Keratinocyte (primary cell): ENCODE measurements at places on chromosomes 5 and 9.

DNA sequence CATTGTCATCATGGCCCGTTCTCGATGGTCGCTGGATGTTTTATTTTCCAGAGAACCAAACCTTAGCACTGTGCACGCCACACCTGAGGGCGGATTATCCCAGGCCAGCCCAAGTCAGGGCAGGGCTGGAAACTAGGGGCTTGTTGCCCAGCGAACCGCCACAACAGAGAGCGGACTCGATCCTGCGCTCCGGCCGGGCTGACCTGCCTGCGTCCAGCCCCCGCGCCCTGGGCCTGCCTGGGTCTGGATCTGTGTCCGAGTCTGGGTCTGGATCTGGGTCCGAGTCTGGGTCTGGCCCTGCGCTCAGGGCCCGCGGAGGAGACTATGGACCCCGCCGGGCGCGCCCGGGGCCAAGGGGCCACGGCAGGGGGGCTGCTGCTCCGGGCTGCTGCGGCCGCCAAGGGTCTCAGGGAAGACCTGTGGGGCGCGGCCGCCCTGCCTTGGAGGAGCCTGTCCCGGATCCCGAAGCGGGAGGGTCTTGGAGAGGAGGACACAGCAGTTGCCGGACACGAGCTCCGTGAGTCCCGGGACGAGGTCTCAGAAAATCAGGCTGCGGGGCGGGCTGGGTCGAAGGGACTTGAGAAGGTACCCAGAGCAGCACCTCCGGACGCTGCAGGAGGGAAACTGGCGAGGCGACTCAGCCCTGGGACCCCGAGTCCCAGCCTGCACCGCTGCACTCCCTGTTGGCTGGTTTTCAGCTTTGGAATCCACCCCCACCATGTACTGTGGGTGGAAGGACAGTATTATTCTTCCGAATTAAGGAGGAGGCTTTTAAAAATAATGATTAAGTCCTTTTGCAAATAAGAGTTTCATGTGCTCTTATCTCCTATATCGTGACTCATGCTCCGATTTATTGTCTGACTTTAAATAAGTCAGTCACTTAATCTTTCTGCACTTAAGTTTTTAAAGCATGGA, at the start of gene ANKDD1B:
ANKDD1B (plus strand) TSS at position 143 of the 915 bp plus-strand sequence; CDS start at position 325, 182 bp downstream.
- H3K4me1 ChIP-seq = peaks cover 21% of the 10 kb centered on the region
- DNase-seq = peak; percentile 49
- no peaks in the 10 kb centered on the region for H3K36me3 ChIP-seq

- DNase-seq = peak; percentile 52
- H3K4me3 ChIP-seq = peak overlapping the region; percentile 51
- H3K4me1 ChIP-seq = peaks cover 14% of the 10 kb centered on the region
- no peak overlapping the region for H3K27ac ChIP-seq
Observed at GRCh38 chr9:137453643-137454081, 5.5 kb downstream of the NSMF start.

- no peak for DNase-seq
- H3K4me3 ChIP-seq = no peak overlapping the region
- no peak overlapping the region for H3K27ac ChIP-seq
Observed at GRCh38 chr5:97063251-97063650, 79.2 kb downstream of the LIX1 start.

DNA sequence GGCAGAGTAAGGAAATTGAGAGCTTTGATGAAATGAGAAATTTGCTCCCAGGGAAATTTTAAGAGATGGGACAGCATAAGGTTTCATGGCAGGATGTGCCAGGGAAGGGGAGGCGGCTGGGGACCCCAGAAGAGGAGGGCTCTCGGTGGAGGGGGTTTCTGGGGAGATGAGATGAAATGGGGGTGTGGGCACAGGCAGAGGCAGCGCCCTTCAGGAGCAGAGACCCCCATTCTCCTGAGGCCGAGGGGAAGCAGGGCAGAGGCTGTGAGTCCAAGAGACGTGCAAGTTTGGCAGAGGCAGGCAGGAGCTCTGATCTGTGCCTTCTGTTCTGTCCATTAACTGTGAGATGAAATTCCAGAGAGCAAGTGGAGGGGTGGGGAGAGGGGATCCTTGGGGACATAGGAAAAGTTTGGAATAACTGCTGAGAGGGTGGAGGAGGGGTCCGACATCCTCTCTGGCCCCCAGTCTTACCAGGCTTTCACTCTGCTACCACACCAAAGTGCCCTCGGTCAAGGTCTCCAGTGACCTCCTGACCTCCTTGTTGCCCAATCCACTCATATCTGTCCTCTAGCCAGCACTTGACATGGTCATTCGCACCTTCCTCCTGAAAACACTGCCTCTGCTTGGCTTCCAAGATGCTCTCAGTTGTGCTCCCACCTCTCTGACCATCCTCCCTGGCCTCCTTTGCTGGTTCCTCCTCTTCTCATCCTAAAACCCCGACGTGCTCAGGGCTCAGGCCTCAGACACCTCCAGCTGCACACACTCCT, 108.1 kb upstream of the MVB12B start:
- H3K4me3 ChIP-seq = no peak overlapping the region
- no peaks in the 10 kb centered on the region for H3K4me1 ChIP-seq
- H3K27me3 ChIP-seq = peaks cover 40% of the 10 kb centered on the region
- H3K27ac ChIP-seq = no peak overlapping the region
- DNase-seq = no peak
- no peaks in the 10 kb centered on the region for H3K36me3 ChIP-seq
